ENCODE measurements at places on chromosomes 4 and X.
A peak's percentile ranks its signal among the peaks of the same experiment; 100 is the strongest.

DNA sequence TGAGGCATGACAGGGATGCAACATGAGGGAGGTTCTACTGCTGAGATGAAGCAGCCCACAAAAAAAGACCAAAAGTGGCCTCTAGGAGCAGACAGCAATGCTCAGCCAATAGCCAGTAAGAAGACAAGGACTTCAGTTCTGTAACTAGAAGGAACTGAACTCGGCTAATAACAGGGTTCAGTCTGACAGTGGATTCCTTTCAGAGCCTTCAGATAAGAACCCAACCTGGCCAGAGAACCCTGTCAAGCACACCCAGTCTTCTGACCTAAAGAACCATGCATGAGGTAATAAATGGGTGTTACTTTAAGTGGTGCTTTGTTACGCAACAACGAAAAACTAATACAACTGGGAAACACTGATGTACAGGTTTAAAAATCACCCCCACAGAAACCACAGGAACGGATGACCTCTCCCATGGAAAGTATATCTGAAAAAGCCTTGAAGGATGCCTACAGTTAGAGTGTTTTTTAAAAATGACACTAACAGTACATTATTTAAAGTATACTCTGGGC lies 94.6 kb downstream of the PAPSS1 start:
- DNase-seq = no peak

DNA sequence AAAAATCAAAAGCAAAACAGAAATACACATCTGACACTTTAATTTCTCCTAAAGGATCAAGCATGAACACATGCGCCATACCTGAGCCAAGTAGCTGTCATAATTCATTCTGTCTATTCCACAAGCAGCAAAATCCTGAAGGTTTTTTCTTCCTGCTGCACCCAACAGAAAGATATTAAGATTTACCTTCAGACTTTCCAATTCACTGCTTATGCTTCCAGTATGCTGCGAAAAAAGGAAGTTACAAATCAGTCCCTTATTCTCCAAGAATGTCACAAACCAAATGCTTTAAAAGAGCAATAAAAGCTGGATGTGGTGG lies 29.2 kb upstream of the FGFBP2 start:
- DNase-seq = no peak

- DNase-seq = no peak
These were observed 67.6 kb upstream of the HGFAC start for GRCh38 chr4:3374011-3374645.

DNA sequence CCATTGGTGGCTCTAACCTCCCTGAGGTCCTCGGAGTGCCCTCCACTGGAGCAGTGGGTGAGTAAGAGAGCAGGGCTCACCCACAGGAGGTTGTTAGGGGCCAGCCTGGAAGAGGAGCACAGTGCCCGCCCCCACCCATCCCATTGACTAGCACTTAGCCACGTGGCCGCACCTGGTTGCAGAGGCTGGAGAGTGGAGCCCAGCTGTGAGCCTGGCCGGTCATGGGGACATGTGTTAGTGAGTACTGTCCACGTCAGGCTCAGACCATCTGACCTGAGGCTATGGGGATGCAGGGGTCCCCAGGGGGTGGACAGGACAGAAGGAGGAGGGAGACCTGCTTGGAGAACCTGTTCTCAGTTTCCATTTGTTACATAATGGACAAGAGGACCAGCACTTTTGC lies 1.4 kb upstream of the MAN2B2 start:
- no peak for DNase-seq

DNA sequence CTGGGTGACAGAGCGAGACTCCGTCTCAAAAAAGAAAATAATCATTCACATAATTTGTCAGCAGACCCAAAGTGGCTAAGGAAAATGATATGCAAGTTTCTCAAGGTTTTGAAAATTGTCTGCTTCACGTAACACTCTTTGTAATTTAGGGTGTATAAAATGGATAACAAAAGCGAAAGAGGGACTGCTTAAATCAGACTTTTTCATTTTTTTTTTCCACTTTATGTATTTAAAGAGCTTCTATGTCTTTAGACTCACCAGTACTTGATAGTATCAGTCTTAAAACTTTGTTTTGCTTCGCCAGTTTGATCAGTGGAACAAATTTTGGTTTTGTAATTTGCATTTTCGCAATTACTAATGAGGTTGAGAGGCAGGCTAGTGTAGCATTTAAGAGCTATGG lies 34.6 kb downstream of the USP9X start:
- DNase-seq = no peak

DNA sequence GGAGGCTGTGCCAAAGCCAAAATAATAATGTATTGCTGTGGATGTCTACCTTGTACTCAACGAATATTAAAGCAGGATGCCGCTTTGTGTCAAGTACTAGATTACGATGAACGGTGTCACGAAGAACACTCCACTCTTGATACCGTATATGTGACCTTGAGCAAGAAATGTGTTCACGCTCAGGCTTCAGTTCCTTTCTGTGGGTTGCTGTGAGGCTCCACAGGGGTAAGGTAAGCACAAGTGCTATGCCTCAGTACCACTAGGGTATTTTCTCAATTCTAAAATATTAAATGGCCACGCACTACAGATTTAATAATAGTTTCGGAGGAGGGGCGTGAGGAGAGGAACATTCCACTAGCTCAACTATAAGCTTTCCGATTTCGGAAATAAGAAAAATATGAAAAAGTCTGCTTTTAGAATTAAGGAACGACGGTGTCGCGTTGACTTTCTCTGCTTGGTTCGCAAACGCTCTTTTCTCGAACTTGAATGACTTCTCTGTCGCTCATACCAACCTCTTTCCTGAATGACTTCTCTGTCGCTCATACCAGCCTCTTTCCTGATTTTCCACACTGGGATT lies 607 bp upstream of the SCOC start:
- DNase-seq = no peak

DNA sequence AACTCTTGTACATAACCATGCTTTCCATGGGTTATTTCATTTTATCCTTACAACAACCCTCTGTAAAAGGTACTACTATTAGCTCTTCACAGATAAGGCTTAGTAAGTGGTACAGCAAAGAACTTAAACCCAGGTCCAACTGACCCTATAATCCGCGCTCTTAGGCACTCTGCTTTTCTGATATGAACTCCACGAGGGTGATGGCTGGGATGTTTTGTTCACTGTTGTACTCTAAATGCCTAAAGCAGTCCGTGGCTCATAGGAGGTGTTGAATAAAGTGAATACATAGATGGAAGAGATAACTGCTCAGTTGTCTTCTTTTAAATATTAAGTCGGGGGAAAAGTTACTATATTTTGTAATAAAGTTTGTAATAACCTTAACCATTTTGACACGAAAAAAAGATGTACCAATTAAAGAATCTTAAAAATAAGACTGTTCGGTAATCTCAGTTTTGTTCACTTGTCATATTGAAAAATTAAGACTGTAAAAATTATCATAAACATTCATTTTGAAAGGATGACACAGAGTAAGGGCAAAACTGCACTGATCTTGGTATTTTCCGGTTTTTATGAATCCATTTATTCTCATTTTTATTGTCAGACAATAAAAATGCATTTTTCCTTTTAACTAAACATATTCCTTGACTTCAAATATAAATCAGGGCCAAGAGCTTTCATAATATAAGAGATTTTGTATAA lies 166.5 kb downstream of the FBXW7 start:
- no peak for DNase-seq

DNA sequence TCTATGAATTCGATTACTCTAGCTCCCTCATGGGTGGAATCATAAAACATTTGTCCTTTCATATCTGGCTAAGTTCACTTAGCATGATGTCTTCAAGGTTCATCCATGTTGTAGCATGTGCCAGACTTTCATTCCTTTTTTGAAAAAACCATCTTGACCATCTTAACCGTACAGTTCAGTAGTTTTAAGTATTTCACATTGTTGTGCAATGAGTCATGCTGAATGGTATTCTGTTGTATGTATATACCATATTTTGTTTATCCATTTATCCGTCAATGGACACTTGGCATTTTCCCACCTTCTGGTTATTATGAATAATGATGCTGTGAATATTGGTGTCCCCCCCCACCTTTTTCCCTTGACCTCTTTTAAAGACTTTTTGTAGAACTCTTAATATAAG lies 72.4 kb upstream of the TLR2 start:
- no peak for DNase-seq

DNA sequence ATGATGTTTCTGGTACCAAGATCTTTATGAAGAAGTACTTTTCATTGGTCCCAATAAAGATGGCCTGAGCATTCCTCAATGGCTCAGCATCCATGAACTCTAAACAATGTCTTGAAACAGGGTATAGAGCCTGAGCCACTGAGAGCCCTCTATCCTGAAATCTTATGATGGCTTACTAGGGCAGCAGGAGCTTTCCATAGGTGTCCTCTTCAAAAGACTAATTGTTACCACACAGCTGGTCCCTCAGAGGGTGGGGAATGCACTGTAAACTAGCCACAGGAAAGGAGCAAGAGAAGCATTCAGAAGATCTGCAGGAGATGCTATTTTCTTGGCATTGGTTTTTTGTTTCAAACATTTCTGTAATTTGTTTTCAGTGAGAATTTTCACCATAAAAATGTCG lies 5.6 kb upstream of the BANK1 start:
- no peak for DNase-seq

DNA sequence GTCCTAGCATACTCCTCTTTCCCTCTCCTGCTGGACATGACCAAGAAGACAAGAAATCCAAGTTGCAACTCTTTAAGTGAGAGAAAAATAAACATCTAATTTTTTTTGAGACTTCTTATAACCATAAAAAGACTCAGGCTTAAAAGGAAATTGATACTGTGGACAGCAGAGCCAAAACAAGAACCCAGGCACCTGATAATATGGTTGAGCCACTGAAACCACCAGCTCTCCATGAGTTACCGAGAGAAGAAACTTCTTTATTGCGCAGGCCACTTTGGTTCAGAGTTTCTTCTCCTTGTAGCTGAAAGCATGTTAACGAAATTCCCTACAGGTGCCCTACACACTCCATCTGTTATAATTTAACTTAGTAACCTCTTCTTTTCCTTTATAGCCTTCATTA lies 11.3 kb upstream of the SPCS3 start:
- no peak for DNase-seq

DNA sequence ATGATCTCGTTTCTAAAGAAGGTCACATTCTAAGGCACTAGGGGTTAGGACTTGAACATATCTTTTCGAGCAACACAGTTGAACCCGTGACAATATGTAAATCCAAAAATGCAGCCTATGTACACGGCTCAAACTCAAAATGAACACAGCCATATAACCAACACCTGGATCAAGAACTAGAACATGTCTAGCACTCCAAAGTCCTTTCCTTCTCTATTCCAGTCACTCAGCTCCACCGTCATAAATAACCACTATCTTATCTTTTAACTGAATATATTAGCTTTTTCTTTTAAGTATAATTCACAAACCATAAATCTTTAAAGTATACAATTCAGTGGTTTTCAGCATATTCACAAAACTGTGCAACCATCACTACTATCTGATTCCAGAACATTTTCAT lies 19.4 kb upstream of the RELL1 start:
- no peak for DNase-seq

DNA sequence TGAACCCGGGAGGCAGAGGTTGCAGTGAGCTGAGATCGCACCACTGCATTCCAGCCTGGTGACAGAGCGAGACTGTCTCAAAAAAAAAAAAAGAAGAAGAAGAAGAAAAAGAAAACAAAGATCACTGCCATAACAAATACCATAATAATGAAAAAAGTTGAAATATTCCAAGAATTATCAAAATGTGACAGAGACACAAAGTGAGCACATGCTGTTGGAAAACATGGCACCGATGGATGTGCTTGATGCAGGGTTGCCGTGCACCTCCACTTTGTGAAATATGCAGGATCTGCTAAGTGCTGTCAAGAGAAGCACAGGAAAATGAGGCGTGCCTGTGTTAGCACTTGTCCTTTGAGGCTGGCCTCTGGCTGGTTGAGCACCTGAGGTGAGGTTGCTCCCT lies 133.3 kb downstream of the STK32B start:
- no peak for DNase-seq

DNA sequence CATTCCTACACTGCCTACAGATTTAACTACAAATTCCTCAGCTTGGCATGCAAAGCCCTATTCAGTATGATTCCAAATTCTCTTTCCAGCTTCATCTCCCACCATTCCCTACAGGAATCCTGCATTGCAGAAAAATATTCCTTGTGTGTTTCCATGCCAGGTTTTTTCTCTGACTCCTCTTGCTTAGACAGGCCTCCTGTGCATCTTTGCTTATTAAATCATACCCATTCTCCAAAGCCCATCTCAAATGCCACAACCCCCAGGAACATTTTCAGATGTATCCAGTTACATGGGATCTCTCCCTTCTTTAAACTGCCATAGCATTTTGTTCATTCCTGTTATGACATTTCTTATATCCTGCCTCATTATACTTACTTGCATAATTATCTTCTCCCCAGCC lies 106.4 kb upstream of the GRIA3 start:
- DNase-seq = no peak

GRCh38 chr4:37689353-37690095 lies 3.3 kb upstream of the RELL1 start:
- DNase-seq = no peak

GRCh38 chr4:169327951-169328350 lies 57.2 kb upstream of the SH3RF1 start:
- DNase-seq = no peak

- DNase-seq = no peak
These were observed 11.5 kb downstream of the MAD2L1 start for GRCh38 chr4:120055162-120055561.

GRCh38 chr4:123651536-123652180 lies 255.1 kb downstream of the SPRY1 start:
- DNase-seq = no peak

DNA sequence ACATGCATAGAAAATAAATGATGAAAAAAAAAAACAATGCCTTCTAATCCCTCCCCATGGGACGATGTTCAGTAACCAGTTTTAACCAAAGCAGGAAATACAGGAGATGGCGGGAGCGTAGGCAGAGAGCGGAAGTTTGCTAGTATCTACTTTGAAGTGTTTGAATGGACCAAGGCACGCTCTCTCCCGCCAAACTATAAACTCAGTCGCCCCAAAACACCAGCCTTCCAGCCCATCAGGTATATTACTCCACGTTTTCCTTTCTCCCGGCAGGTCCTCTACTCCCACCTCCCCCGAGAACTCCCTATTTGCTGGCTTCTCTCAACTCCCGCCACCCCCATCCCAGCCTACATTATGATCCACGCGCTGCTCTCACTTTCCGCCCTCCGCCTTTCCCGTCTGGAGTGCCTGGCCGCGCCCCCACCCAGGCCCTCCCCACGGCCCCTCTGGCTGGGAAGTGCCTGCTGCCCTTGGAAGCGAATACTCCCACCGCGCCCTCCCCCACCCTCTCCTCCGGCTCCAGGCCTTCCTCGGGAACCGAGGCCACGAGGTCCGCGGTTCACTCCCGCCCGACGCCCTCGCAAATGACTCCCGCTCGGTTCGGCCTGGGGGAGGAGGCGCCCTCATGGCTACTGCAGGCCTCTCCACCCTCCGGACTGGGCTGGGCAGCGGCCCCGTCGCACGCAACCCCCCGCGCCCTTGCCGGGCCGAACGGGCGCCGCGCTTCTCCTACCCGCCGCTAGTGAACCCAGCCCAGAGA lies 723 bp downstream of the DHX15 start:
- peak; percentile 19 for DNase-seq

GRCh38 chr4:101101072-101101471 lies 246.3 kb downstream of the PPP3CA start:
- no peak for DNase-seq

Data from stimulated activated CD8-positive, alpha-beta memory T cell treated with anti-CD3 and anti-CD28 coated beads, Interleukin-15, amount 100 ng/mL, for 24 hours (primary cell).